ENCODE measurements at places on chromosomes 13 and 19.

DNA sequence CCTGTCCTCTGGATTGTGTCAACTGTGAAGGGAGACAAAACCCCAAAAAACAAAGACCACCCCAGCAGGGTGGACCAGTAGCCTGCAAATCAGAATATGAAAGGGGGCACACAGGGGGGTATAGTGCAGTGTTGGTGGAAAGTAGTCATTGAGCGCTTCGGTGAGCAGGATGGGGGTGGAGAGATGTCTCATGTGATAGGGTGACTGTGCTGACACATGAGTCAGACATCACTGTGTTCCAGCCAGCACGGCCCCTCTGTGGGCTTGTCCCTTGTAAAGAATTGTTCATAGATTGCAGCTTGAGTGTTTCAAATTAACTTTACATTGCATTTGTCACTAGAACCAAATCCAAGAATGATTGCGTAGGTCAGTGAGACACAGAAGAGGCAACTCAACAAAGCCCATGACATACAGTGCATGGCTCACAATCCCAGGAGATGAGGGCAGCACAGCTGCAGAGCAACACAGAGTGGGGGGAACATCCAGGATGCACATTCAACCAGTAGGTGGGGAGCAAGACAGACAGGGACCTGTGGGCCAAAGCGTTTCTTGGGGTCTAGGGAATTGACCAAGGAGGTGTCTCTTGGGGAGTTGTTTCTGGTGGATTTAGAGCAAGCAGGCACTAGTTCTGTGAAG, 7.5 kb downstream of the ZNF440 start:
- no peak for DNase-seq

DNA sequence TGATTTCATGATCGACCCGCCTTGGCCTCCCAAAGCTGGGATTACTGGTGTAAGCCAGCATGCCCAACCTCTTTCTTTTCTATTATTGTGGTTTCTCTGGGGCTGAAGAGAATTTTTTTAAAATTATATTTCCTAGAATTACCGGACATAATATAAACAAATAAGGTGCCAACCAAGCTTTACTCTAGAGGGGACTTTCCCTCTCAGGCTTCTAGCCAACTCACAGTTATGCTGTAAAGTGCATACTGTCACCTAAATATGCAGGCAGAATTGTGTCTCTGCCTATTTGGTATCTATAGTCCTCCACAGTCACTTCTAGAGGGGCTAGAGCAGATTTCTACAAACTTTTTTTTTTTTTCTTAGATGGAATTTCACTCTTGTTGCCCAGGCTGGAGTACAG, 41.6 kb upstream of the ZNF681 start:
- DNase-seq, result no peak

- peak; percentile 74 for DNase-seq
Measured at GRCh38 chr19:43446746-43447489, 18.5 kb downstream of the LYPD3 start.

DNA sequence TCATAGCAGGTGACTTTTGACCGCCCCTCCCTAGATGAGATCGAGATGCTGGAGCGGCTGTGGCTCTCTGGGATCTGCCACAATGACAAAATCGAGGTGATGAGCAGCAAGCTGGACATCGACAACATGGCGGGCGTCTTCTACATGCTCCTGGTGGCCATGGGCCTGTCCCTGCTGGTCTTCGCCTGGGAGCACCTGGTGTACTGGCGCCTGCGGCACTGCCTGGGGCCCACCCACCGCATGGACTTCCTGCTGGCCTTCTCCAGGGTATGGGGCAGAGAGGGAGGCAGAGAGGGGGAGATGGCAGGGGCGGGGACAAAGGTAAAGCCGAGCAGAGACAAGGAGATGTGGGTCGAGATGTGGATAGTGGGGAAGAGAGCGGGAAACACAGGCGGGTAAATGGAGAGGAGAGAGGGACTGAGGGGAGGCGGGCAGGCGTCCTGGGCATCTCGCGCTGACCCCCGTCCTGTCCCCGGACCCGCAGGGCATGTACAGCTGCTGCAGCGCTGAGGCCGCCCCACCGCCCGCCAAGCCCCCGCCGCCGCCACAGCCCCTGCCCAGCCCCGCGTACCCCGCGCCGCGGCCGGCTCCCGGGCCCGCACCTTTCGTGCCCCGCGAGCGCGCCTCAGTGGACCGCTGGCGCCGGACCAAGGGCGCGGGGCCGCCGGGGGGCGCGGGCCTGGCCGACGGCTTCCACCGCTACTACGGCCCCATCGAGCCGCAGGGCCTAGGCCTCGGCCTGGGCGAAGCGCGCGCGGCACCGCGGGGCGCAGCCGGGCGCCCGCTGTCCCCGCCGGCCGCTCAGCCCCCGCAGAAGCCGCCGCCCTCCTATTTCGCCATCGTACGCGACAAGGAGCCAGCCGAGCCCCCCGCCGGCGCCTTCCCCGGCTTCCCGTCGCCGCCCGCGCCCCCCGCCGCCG, 3.4 kb upstream of the GRWD1 start:
- DNase-seq, result no peak

DNA sequence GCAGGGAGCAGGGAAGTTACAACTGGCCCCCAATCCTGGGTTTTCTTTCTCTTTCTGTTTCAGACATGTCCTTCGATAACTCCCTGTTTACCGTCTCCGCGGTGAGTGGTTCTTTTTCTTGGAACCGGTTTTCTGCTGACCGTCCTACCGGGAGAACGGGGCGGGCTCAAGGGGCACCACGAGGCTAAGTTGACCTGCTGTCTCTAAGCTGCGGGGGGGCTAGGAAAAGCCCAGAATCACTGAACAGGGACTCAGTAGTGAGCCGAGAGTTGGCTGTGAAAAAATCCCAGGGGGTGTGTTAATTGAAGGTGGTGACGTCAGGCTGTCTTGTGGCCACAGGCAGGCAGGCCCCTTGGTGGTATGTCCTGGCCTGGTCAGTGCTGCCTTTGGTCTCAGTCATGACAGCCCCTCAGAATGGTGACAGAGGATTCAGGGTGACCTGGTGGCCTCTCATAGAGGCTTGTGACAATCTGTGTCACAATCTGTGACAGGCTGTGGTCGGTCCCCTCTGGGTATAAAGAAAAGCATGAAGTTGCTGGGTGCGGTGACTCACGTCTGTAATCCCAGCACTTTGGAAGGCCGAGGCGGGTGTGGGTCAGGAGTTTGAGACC, 8.1 kb upstream of the CARM1 start:
- DNase-seq, result no peak

DNA sequence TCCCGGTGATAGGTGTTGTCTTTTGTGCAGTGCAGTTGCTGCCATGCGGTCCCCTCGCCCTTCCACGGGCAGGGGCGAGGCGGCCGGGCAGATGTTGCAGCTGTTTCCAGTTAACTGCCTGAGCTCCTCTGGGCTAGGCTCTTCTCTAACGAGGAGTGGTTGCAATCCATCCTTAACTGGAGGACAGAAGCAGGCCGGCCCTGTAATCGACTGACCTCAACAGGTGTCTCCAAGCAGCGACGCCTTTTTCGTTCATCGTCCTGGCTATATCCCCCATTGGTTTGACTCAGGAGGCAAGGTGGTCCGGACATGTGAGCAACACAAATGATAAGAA, 1.9 kb upstream of the TSC22D1 start:
- peak; percentile 30 for DNase-seq

GRCh38 chr13:28413999-28414398, 80.9 kb downstream of the FLT1 start:
- no peak for DNase-seq

DNA sequence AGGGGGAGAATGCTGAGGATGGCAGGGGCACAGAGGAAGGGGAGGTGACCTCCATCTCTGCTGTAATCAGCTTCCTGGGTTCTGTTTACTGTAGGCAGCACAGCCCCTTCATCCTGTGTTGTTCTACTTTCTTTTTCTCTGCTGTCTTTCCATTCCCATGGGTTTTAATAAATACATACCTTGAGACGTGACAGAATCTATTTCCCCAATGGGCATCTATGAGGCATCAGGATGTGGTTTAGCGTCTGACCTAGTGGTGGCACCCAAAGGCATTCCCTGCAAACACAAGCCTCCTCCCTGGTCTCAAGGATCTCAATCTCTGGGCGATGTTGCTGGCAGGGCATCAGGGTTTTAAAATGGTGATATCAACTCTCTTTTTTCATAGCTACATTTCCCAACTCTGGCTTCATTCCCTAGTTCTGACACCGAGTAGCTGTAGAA, 60.8 kb downstream of the ALOX5AP start:
- DNase-seq, result peak; percentile 44

- DNase-seq, result no peak
Measured at GRCh38 chr19:46115396-46116106, 8.9 kb downstream of the IGFL3 start.

GRCh38 chr19:45798995-45799517, 6.4 kb upstream of the DMWD start:
- peak; percentile 75 for DNase-seq

DNA sequence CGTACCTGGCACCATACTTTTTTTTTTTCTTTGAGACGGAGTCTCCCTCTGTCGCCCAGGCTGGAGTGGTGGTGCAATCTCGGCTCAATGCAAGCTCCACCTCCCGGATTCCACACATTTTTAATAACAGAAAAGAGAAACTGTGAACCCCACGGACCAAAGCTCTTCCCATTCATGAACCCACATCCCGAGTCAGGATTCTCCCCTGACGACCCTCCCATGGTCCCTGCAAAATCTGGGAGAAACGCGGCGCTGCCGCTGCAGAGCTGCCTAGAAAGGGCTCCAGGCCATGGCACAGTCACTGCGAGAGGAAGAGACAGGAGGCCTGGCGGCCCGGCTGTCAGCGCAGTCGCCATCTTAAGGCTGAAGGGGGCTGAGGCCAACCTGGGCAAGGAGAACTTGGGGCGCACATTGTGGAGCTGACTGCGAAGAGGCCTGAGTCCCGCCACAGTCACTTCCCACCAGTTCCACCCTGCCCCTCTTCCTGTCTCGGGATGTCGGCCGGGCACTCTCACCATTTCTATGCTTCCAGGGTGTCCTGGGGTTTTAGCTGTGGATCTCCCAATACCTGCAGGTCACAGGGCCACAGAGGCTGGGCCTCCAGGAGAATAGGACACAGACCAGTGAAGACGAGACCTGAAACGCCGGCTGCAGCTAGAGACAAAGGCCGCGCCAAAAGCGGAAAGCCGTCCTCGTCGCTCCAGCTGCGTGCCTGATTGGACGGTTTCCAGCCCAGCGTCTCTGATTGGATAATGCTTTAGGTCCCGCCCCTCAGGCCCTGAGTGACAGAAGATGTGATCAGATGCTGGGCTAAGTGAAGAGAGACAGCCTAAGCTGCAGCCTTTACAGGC, 71.0 kb downstream of the ZNF486 start:
- DNase-seq, result peak; percentile 74

GRCh38 chr19:35656700-35657099, 8.6 kb downstream of the COX6B1 start:
- no peak for DNase-seq

GRCh38 chr13:102038787-102039186, 363.1 kb downstream of the FGF14 start:
- DNase-seq, result no peak

GRCh38 chr13:100811024-100811865, 136.7 kb upstream of the TMTC4 start:
- DNase-seq, result no peak

- no peak for DNase-seq
Measured at GRCh38 chr19:14565765-14566711, 5.8 kb downstream of the NDUFB7 start.

DNA sequence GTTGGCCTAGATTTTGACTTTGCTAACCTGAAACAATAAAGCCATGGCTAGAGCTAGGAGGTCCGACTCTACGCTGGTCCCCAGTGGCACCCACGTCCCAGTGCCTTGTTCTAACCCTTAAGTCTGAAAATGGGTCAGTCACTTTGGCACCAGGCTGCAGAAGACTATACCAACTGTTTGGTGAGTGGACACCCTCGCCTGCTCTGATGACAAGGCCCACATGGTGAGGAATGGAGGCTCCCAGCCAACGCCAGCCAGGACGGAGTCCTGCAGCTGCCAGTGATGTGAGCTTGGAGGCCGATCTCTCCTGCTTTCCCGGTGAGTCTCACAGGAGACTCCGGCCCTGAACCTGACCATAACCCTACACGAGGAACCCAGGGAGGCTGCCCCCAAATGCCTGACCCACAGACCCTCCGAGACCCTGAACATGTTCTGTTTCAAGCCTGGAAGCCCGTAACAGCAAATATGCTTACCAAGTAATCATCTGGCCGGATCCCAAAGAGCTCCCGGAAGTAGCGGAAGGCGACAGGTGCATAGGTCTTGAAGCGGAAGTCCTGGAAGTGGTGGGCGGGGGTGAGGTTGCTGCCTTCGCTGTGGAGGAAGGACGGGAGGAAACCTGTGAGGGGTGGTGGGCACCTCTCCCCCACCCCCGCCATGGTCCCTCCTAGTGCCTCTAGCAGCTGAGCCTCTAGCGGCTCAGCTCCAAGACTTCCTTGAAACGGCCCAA, 34.1 kb upstream of the CACTIN start:
- peak; percentile 57 for DNase-seq

GRCh38 chr13:40631605-40632004, 34.8 kb downstream of the FOXO1 start:
- no peak for DNase-seq

DNA sequence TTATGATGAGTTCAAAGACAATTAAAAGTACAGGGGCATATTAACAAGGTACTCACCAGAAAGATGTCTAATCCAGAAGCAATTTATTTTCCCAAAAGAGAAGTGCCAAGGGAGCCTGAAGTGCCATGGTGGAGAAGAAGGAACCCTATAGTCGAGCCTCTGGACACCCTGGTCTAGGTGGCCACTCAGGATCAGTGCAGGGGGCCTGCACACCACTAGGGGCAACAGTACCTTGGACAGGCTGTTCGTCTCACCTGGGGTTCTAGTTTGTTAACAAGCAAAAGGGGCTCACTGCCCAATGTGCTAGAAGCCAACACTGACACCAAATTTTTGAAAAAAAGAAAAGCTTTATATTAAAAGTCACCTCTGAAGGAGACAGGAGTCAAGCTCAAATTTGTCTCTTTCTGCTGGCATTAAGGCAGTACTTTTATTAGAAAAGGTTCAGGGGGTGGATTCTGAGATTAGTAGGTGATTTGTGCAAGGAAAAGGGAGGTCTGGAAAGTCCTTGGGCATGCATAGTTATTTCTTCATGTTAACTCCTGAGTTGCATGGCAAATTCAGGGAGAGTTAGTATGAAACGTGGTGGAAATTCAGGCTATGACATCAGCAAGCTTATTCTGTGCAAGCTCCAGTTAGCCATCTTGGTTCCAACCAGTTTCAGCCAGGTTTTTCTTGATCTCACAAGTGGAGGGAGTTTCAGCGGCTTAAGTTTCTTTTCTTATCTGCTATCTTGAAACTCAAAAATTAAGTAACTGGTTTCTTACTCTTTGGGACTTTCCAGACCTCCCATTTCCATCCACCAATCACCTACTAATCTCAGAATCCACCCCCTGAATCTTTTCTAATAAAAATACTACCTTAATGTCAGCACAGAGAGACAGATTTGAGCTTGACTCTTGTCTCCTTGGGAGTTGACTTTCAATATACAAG, 884 bp upstream of the CBY2 start:
- DNase-seq, result no peak

Data from cerebellum (tissue), 4 donors.